T-cell (primary cell): ENCODE measurements at places on chromosomes 1 and 21.

- no peak overlapping the region for H3K4me3 ChIP-seq
- H3K27me3 ChIP-seq, result peaks cover 7% of the 10 kb centered on the region
- no peaks in the 10 kb centered on the region for H3K36me3 ChIP-seq
- H3K27ac ChIP-seq, result no peak overlapping the region
- H3K4me1 ChIP-seq, result no peaks in the 10 kb centered on the region
Measured at GRCh38 chr21:37878946-37879660, 37.2 kb downstream of the KCNJ6 start.

DNA sequence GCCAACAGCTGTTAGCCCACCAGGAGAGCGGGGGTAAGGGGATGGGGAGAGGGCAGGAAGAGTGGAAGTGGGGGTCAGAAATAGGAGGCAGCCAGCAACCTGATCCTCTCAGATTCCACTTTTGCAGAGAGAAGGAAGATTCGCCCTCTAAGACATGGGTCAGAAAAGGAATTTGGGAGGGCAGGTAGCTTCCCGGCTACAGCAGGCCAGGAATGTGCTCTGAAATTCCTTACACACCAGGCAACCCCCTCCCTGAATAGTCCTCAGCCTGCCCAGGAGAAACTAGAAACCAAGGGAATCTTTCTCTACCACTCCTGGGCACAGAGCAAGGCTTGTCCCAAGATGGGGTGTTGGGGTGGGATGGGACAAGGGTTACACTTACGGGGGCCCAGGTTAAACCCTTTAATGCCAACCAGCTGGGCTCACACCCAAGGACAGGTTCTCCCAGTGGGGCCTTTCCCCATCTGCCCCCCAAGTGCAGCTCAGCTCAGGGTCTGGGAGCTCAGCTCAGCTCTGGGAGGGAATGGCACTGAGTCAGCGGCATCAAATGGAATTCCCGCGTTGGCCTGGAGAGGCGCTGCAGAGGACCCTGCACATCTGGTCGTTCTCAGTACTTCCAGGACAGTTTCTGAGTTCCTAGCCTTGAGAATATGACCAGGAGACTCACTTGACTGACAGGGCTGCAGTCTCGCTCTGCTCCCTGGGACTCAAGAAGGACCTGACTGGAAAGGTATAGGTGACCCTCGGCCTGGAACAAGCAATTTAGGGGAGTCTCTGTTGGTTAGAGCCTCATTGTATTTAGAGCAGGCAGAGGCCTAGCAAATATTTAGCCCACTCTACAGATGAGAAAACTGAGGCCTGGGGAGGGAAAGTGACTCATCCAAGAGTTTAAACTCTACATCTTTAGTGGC is 761 bp downstream of the TNNT2 start:
- H3K27ac ChIP-seq, result no peak overlapping the region
- H3K4me1 ChIP-seq, result no peaks in the 10 kb centered on the region
- no peak overlapping the region for H3K4me3 ChIP-seq
- H3K27me3 ChIP-seq, result no peaks in the 10 kb centered on the region
- no peaks in the 10 kb centered on the region for H3K36me3 ChIP-seq

DNA sequence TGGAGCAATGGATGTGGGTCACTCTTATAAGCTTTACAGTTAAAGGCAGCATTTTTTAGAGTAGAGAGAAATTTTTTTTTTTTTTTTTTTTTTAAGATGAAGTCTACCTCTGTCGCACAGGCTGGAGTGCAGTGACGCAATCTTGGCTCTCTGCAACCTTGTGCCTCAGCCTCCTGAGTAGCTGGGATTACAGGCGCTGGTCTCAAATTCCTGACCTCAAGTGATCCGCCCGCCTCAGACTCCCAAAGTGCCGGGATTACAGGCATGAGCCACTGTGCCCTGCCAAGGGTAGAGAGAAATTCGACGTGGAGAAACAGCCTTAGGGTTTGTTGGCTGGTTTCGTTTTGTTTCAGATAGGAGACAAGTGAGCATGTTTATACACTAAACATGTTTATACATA is 594.2 kb upstream of the ADAMTS5 start:
- no peak overlapping the region for H3K4me3 ChIP-seq
- no peak overlapping the region for H3K27ac ChIP-seq
- no peaks in the 10 kb centered on the region for H3K4me1 ChIP-seq
- no peaks in the 10 kb centered on the region for H3K27me3 ChIP-seq
- DNase-seq, result no peak
- no peaks in the 10 kb centered on the region for H3K36me3 ChIP-seq

DNA sequence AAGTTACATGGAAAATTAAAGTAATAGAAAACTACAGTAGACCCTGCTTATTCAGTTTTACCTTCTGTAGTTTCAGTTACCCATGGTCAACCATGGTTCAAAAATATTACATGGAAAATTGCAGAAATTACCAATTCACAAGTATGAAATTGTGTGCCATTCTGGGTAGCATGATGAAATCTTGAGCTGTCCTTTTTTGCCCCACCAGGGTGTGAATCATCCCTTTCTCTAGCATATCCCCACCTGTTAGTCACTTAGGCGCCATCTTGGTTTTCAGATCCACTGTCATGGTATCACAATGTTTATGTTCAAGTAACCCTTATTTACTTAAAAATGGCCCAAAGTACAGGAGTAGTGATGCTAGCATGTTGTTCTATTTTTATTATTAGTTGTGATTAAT is 3.5 kb upstream of the LRIF1 start:
- DNase-seq, result no peak
- no peak overlapping the region for H3K27ac ChIP-seq
- H3K4me1 ChIP-seq, result no peaks in the 10 kb centered on the region

GRCh38 chr1:65289449-65289848 is 19.9 kb upstream of the DNAJC6 start:
- DNase-seq, result no peak
- peaks cover 4% of the 10 kb centered on the region for H3K27me3 ChIP-seq
- no peaks in the 10 kb centered on the region for H3K36me3 ChIP-seq
- H3K4me1 ChIP-seq, result no peaks in the 10 kb centered on the region
- no peak overlapping the region for H3K27ac ChIP-seq
- H3K4me3 ChIP-seq, result no peak overlapping the region

GRCh38 chr1:67338642-67339041 is 31.0 kb downstream of the IL12RB2 start:
- DNase-seq, result no peak
- no peak overlapping the region for H3K27ac ChIP-seq
- H3K4me1 ChIP-seq, result peaks cover 24% of the 10 kb centered on the region
- no peaks in the 10 kb centered on the region for H3K27me3 ChIP-seq
- no peak overlapping the region for H3K4me3 ChIP-seq

GRCh38 chr1:16178596-16179497 is 23.0 kb upstream of the EPHA2 start:
- no peaks in the 10 kb centered on the region for H3K36me3 ChIP-seq
- no peak overlapping the region for H3K4me3 ChIP-seq
- H3K27ac ChIP-seq, result no peak overlapping the region
- H3K27me3 ChIP-seq, result peaks cover 33% of the 10 kb centered on the region

DNA sequence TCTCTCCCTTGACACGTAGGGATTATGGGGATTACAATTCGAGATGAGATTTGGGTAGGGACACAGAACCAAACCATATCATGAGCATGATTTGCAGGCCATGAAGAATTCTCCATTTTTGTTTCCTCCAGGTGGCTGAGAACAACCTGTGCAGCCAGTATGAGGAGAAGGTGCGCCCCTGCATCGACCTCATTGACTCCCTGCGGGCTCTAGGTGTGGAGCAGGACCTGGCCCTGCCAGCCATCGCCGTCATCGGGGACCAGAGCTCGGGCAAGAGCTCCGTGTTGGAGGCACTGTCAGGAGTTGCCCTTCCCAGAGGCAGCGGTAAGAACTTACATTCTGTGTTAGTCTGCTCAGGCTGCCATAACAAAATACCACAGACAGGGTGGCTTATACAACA is 9.7 kb downstream of the MX1 start:
- H3K27me3 ChIP-seq, result no peaks in the 10 kb centered on the region
- no peak overlapping the region for H3K27ac ChIP-seq
- H3K4me3 ChIP-seq, result no peak overlapping the region
- peaks cover 14% of the 10 kb centered on the region for H3K36me3 ChIP-seq

- no peaks in the 10 kb centered on the region for H3K4me1 ChIP-seq
- H3K27ac ChIP-seq, result no peak overlapping the region
- no peak for DNase-seq
Measured at GRCh38 chr1:151574575-151575529, 34.7 kb downstream of the TUFT1 start.

- H3K27ac ChIP-seq, result no peak overlapping the region
- no peak overlapping the region for H3K4me3 ChIP-seq
- no peaks in the 10 kb centered on the region for H3K27me3 ChIP-seq
- no peaks in the 10 kb centered on the region for H3K4me1 ChIP-seq
- H3K36me3 ChIP-seq, result peaks cover 9% of the 10 kb centered on the region
Measured at GRCh38 chr1:228344631-228345072, 62.0 kb downstream of the TRIM11 start.

DNA sequence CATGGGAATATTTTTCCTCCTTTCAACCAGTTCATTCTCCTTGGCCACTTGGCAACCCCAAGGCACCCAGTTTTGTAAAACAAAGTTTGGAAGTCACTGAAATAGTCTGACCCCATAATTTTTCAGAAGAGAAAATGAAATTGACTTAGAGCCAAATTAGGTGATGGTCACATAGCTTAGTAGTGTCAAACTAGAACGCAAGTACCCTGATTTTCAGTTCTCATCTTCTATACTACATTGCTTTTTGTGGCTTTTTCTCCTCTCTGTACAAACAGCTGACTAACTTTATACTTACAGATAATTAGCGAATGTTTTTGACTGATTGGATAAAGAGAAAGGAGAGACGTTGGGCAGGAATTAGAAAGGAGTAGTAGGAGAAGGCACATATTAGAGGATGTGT is 33.1 kb downstream of the IARS2 start:
- H3K4me1 ChIP-seq, result no peaks in the 10 kb centered on the region
- no peaks in the 10 kb centered on the region for H3K27me3 ChIP-seq
- H3K36me3 ChIP-seq, result no peaks in the 10 kb centered on the region
- no peak overlapping the region for H3K27ac ChIP-seq
- no peak overlapping the region for H3K4me3 ChIP-seq
- no peak for DNase-seq

- H3K27ac ChIP-seq, result no peak overlapping the region
- H3K36me3 ChIP-seq, result no peaks in the 10 kb centered on the region
- H3K27me3 ChIP-seq, result no peaks in the 10 kb centered on the region
Measured at GRCh38 chr21:30232011-30232410, 16.1 kb upstream of the CLDN8 start.

GRCh38 chr1:105023719-105024118 is 1274.0 kb downstream of the AMY1C start:
- no peak overlapping the region for H3K27ac ChIP-seq
- no peaks in the 10 kb centered on the region for H3K27me3 ChIP-seq
- H3K4me3 ChIP-seq, result no peak overlapping the region

- H3K4me1 ChIP-seq, result peaks cover 27% of the 10 kb centered on the region
- no peak for DNase-seq
- H3K36me3 ChIP-seq, result no peaks in the 10 kb centered on the region
- H3K27ac ChIP-seq, result no peak overlapping the region
- H3K27me3 ChIP-seq, result no peaks in the 10 kb centered on the region
Measured at GRCh38 chr21:44378646-44379514, 25.5 kb downstream of the TRPM2 start.

- DNase-seq, result no peak
- no peak overlapping the region for H3K27ac ChIP-seq
- no peaks in the 10 kb centered on the region for H3K27me3 ChIP-seq
Measured at GRCh38 chr1:180397175-180397574, 105.2 kb downstream of the ACBD6 start.

- H3K27ac ChIP-seq, result peak within 1 kb of the TSS; percentile 97
- H3K4me3 ChIP-seq, result peak within 1 kb of the TSS; percentile 75
- peaks cover 45% of the 10 kb centered on the region for H3K4me1 ChIP-seq
- peaks cover under 1% of the 10 kb centered on the region for H3K27me3 ChIP-seq
Measured at GRCh38 chr1:228165372-228166169, at the start of gene IBA57. TSS of gene IBA57 (plus strand) at chr1:228165804. CDS start at chr1:228165817, 13 bp downstream.

DNA sequence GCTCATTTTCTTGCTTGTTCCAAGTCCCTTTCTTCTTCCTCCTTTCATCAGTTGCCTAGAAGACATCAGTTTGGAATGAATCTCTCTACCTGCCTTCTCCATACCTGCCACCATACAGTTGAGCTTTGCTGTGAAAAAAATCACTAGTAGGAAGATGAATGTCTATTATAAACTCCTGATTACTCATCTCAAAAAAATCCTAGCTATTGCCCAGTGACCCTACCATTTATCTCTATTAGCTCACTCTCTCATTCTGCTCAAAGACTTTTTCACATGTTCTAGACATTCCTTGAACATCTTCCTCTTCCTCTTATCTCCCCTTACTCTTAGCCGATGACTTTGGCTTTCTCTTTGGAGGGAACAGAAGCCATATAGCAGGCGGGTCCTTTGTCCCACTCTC is 49.7 kb upstream of the HMGB4 start:
- no peak overlapping the region for H3K27ac ChIP-seq
- H3K4me1 ChIP-seq, result no peaks in the 10 kb centered on the region
- no peak overlapping the region for H3K4me3 ChIP-seq
- no peak for DNase-seq
- peaks cover 9% of the 10 kb centered on the region for H3K27me3 ChIP-seq

- no peak overlapping the region for H3K4me3 ChIP-seq
- no peaks in the 10 kb centered on the region for H3K4me1 ChIP-seq
- no peak for DNase-seq
- no peak overlapping the region for H3K27ac ChIP-seq
- H3K36me3 ChIP-seq, result no peaks in the 10 kb centered on the region
Measured at GRCh38 chr1:241208910-241209379, 148.1 kb downstream of the RGS7 start.

GRCh38 chr1:39900662-39901463 is 854 bp downstream of the MYCL start:
- peaks cover 17% of the 10 kb centered on the region for H3K4me1 ChIP-seq
- no peaks in the 10 kb centered on the region for H3K36me3 ChIP-seq
- H3K27me3 ChIP-seq, result peaks cover 70% of the 10 kb centered on the region

DNA sequence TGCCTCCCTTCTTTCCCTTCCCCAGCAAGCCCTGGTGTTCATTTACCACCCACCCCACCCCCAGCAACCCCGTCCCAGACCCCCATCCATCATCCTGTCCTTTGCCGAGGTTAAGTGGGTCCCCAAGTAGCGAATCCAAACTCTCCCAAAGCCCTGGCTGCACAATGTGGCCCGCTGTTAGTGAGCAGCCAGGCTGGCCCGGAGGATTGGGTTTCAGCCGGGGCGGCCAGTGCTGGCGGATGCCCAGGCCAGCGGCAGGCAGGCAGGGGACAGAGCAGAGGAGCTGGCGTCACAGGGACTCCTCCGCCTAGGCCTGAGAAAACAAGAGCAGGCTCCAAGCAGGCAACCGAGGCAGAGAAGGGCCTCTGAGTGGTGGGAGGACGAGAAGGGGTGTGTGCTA is 61.4 kb downstream of the EPHB2 start:
- no peaks in the 10 kb centered on the region for H3K27me3 ChIP-seq
- DNase-seq, result no peak
- H3K4me3 ChIP-seq, result no peak overlapping the region
- H3K4me1 ChIP-seq, result no peaks in the 10 kb centered on the region

DNA sequence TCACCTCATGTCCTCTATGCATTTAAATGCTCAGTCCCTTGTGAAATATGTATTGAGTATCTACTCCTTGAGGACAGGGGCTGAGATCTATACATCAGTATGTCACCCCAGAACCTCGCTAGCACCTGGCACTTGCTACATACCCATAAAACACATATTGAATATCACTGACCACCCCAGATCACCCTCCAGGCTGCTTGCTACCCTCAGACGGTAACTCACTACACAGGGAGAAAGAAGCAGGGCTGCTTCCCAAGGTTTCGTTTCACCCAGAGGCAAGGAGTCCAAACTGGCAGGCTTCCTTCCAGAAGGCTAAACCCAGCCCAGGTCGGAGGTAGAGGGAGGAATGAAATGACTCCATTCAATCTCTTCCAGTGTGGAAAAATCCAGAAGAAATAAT is 8.5 kb downstream of the INKA2 start:
- H3K4me3 ChIP-seq, result no peak overlapping the region
- H3K4me1 ChIP-seq, result peaks cover 6% of the 10 kb centered on the region
- no peaks in the 10 kb centered on the region for H3K36me3 ChIP-seq
- no peak overlapping the region for H3K27ac ChIP-seq
